ENCODE measurements at places on chromosomes 7 and 10.

GRCh38 chr7:137974766-137975165, 27.1 kb downstream of the CREB3L2 start:
- no peak for DNase-seq
- H3K27me3 ChIP-seq: peaks cover 2% of the 10 kb centered on the region
- H3K4me1 ChIP-seq: peaks cover 24% of the 10 kb centered on the region
- peak overlapping the region; percentile 91 for H3K27ac ChIP-seq
- H3K36me3 ChIP-seq: peaks cover 43% of the 10 kb centered on the region

DNA sequence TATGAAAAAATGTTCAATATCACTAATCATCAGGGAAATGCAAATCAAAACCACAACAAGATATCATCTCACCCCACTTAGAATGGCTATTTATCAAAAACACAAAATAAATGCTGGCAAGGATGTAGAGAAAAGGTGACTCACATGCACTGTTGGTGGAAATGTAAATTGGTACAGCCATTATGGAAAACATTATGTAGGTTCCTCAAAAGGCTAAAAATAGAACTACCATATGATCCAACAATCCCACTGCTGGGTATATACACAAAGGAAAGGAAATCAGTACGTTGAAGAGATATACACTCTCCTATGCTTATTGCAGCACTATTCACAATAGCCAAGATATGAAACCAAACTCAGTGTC, 50.2 kb downstream of the CDK1 start:
- peak; percentile 24 for DNase-seq
- peaks cover 18% of the 10 kb centered on the region for H3K4me1 ChIP-seq
- peak overlapping the region; percentile 40 for H3K4me3 ChIP-seq
- peak overlapping the region; percentile 68 for H3K27ac ChIP-seq
- no peaks in the 10 kb centered on the region for H3K27me3 ChIP-seq

DNA sequence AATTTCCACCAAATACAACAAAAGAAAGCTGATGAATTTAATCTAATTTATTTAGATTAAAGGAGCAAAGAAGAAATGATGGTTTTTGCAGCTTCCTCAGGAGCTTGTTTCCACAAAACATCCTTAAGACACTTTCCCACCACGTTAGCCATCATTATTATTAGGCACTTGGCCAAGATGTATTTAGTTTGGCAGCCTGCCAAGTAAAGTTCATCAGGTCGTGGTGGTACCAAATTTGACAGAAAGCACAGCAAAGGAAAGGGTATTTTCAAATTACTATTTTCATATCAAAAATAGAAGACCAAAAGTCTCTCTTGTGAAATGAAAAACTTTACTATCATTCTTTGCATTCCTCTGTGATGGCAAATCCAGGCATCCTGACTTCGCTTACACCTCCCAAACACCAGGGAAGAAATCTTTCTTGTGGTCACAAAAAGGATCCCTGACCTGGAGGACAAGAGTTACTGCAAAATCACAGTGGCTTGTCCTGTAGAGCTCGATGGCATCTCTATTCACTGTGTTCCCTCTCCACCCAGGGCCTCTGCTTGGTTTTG, 123.1 kb upstream of the INHBA start:
- DNase-seq: peak; percentile 19
- no peak overlapping the region for H3K4me3 ChIP-seq
- H3K27ac ChIP-seq: peak overlapping the region; percentile 13
- peaks cover 72% of the 10 kb centered on the region for H3K4me1 ChIP-seq
- H3K36me3 ChIP-seq: no peaks in the 10 kb centered on the region
- H3K27me3 ChIP-seq: peaks cover 2% of the 10 kb centered on the region

DNA sequence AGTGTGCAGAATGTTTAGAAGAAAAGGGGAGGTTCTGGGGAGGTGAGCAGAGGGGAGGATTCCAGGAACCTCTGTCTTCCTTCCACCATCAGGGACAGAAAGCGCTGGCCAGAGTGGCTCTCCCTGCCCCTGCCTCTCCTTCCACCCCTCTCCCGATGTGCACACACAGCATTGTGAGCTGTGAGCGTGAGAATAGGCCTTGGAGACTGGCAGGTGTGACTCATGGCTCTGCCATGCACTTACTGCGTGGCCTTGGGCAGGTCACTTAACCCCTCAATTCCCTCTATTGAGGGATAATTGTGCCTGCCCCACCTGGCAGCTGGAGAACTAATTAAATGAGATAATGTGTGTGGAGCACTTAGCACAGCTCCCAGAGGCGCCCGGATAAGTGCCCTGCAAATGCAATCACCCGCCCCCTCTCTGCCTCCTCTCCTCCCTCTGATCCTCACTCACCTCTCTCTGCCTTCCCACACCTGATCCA, 115.4 kb downstream of the ZMIZ1 start:
- H3K36me3 ChIP-seq: peaks cover 11% of the 10 kb centered on the region
- peak; percentile 84 for DNase-seq
- peaks cover 90% of the 10 kb centered on the region for H3K4me1 ChIP-seq
- H3K4me3 ChIP-seq: peak overlapping the region; percentile 51

DNA sequence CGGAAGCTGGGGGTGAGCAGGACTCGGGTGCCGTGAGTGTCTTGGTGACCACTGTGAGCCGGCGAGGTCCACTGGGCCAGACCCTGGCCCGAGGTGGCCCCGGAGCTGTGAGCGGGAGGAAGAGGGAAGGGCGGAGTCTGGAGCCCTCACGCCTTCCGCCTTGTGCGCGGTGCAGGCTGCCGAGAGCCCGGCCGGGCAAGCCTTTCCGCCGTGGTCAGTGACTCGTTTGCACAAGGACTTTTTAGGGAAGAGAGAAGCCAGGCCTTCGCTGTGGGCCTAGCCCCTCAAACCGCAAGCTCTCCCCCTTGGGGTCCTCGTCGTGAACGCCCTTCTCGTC, 40.9 kb upstream of the ZNF32 start:
- peaks cover 59% of the 10 kb centered on the region for H3K4me1 ChIP-seq
- peak overlapping the region; percentile 88 for H3K4me3 ChIP-seq
- peak overlapping the region; percentile 72 for H3K27ac ChIP-seq
- DNase-seq: no peak

DNA sequence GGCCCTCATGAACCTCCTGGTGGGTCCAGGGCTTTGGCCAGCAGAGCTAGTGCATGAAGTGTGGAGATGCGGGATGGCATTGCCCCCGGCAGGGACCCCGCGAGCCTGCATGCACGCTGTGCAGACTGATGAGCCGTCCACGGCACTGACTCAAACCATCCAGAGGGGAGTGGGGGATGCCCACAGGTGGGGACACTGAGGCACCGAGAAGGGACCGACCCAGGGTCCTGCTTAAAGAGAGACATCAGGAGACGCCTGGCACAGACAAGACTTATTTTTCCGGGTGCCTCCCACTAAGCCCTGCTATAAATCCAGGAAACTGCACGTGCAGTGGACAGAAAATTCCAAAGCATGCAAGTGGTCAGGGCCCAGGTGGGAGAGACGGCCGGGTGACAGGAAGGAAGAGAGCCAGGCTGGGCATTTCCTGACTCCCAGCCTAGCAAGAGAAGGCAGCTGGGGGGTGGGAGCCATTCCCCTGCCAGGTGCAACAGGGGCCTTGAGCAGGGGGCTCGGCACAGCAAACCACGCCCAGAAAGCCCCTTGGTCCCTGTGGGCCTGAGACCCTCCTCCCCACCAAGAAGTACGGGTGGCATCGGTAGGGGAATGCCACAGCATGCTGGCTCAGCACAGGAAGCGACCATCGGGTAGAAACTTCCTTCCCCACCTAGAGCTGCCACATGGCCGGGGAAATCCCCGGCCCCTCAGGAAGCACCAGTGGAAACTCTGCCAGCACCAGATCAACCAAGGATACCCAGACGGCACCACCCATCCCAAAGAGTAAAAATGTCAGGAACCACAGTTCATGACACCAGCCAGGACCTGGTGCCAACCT, 91.5 kb downstream of the FOXL3 start:
- H3K36me3 ChIP-seq: no peaks in the 10 kb centered on the region
- no peak overlapping the region for H3K4me3 ChIP-seq
- no peak for DNase-seq
- H3K4me1 ChIP-seq: no peaks in the 10 kb centered on the region
- no peak overlapping the region for H3K27ac ChIP-seq

- peak; percentile 46 for DNase-seq
- H3K4me1 ChIP-seq: no peaks in the 10 kb centered on the region
- H3K36me3 ChIP-seq: no peaks in the 10 kb centered on the region
- H3K4me3 ChIP-seq: no peak overlapping the region
- no peaks in the 10 kb centered on the region for H3K27me3 ChIP-seq
These were observed 703.5 kb upstream of the SEMA3D start for GRCh38 chr7:85890244-85890811.

GRCh38 chr7:17500736-17501135, 202.3 kb downstream of the AHR start:
- no peak for DNase-seq
- H3K27ac ChIP-seq: peak overlapping the region; percentile 63
- no peaks in the 10 kb centered on the region for H3K27me3 ChIP-seq
- H3K4me1 ChIP-seq: peaks cover 49% of the 10 kb centered on the region
- H3K4me3 ChIP-seq: no peak overlapping the region
- peaks cover 5% of the 10 kb centered on the region for H3K36me3 ChIP-seq

- H3K27me3 ChIP-seq: peaks cover 2% of the 10 kb centered on the region
- H3K4me1 ChIP-seq: no peaks in the 10 kb centered on the region
- no peak overlapping the region for H3K27ac ChIP-seq
- no peak overlapping the region for H3K4me3 ChIP-seq
These were observed 266.0 kb downstream of the AUTS2 start for GRCh38 chr7:69864274-69864673.

- no peaks in the 10 kb centered on the region for H3K4me1 ChIP-seq
- 0 out of 2 replicates have a peak, but pooled peaks cover 5% of the 10 kb centered on the region for H3K36me3 ChIP-seq
- H3K4me3 ChIP-seq: no peak overlapping the region
- no peaks in the 10 kb centered on the region for H3K27me3 ChIP-seq
- DNase-seq: no peak
- no peak overlapping the region for H3K27ac ChIP-seq
These were observed 20.4 kb upstream of the NUP42 start for GRCh38 chr7:23161482-23161881.

- no peak for DNase-seq
- H3K4me1 ChIP-seq: peaks cover 49% of the 10 kb centered on the region
- peak overlapping the region; percentile 48 for H3K4me3 ChIP-seq
- H3K27me3 ChIP-seq: peaks cover 2% of the 10 kb centered on the region
These were observed 89.1 kb downstream of the MMRN2 start for GRCh38 chr10:86868353-86868752.

GRCh38 chr10:68876246-68877138, 24.6 kb upstream of the DDX50 start:
- no peak overlapping the region for H3K4me3 ChIP-seq
- no peaks in the 10 kb centered on the region for H3K36me3 ChIP-seq
- H3K4me1 ChIP-seq: peaks cover 7% of the 10 kb centered on the region

DNA sequence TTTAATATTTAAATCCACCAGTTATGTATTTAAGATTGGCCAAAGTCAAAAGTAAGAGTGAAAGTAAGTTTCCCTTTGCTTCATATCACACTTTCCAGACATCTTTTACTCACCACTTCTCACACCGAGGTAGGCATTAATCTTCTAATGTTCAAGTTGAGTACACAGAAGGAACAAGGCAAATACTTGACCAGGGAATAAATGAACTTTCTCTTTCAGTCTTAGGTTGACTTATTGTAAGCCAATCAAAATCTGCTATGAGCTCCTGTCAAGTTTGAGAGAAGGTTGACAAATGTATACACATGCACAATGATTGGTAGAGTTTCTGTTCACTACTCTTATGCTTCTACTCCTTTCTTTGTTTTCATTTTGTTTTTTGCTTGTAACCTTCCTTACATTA, 842.5 kb downstream of the REEP3 start:
- no peaks in the 10 kb centered on the region for H3K36me3 ChIP-seq
- H3K27ac ChIP-seq: no peak overlapping the region
- H3K4me1 ChIP-seq: no peaks in the 10 kb centered on the region

DNA sequence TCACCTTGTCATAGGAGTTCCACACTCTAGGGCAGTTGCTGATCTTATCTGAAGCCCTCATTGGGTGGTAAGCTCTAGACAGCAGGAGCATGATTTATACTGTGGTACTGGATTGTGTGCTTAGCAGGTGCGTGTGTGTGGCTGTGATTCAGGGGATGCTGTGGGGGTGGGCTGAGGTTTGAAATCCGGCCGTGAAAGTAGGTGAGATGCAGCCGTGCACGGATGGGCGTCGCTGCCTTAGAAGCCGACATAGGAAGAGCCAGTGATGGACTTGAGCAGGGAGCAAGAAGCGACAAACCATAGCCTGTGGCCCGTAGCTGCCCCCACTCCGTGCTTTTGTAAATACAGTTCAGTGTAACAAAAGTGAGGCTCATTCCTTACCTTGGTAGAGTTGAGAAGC, 38.2 kb downstream of the PROSER2 start:
- peaks cover 16% of the 10 kb centered on the region for H3K4me1 ChIP-seq
- DNase-seq: no peak
- no peak overlapping the region for H3K27ac ChIP-seq

- peaks cover 41% of the 10 kb centered on the region for H3K4me1 ChIP-seq
- no peaks in the 10 kb centered on the region for H3K36me3 ChIP-seq
- DNase-seq: no peak
- no peaks in the 10 kb centered on the region for H3K27me3 ChIP-seq
These were observed 110.8 kb downstream of the REEP3 start for GRCh38 chr10:63631991-63632390.

- peak; percentile 48 for DNase-seq
- peak overlapping the region; percentile 93 for H3K27ac ChIP-seq
- H3K4me1 ChIP-seq: peaks cover 64% of the 10 kb centered on the region
- H3K36me3 ChIP-seq: peaks cover 78% of the 10 kb centered on the region
These were observed 54.4 kb downstream of the STK17A start for GRCh38 chr7:43637114-43637806.

DNA sequence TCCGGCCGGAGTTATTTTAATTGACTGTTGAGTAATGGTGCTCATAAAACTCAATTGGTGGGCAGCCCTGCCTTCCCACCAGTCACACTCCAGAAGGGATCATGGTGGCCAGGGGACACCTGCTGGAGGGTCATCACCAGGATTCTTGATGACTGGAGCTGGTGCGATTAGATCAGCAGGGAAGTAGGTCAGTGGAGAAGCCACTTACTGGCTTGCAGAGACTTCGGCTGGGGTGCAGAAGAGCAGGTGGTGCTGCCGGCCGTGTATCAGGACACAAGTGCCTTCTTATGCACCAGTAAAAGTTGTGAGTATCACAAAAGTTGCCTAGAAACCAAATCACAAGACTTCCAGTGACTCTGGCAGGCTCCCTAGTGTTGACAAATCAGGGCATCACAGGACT, 82.6 kb upstream of the CHCHD3 start:
- DNase-seq: no peak
- no peaks in the 10 kb centered on the region for H3K36me3 ChIP-seq
- peaks cover 9% of the 10 kb centered on the region for H3K27me3 ChIP-seq
- H3K27ac ChIP-seq: no peak overlapping the region
- H3K4me1 ChIP-seq: peaks cover 2% of the 10 kb centered on the region

DNA sequence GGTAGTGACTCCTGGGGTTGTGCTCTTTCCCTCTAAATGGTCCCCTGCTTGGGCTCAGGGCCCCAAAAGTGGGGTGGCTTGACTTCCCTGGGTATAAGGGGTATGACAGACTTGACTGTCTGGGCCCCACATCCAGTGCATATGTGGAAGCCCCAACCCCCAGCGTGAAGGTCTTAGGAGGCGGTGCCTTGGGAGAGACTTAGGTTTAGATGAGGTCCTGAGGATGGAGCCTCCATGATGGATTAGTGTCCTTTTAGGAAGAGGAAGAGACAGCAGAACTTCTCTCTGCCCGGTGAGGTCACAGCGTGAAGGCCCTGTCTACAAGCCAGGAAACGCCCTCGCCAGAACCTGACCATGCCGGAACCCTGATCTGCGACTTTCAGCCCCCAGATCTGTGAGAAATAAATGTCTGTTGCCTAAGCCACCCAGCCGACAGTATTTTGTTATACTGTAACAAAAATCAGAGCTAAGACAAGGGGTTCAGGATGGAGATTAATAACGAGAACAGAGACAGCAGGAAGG, 23.8 kb downstream of the PODXL start:
- H3K4me1 ChIP-seq: peaks cover 2% of the 10 kb centered on the region
- no peak for DNase-seq
- peaks cover 2% of the 10 kb centered on the region for H3K27me3 ChIP-seq
